ENCODE measurements at places on chromosomes 13 and 19.

DNA sequence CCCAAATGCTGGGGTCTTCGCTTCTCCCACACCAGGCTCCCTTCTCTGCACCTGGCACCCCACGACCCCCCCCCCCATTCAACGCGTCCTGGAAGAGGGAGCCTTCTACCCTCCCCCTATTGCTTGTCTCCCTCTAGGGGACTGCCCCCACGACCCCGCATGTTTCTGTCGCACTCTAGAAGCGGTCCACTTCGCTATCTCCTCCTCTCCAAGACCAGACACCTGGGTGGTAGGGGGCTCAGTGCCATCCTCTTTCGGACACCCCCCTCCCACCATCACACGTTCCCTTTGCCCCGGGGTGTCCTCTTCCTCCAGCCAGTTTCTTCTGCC lies 1.5 kb downstream of the TGFB1 start:
- DNase-seq, result no peak

GRCh38 chr13:71359641-71360040 lies 507.4 kb downstream of the DACH1 start:
- no peak for DNase-seq

DNA sequence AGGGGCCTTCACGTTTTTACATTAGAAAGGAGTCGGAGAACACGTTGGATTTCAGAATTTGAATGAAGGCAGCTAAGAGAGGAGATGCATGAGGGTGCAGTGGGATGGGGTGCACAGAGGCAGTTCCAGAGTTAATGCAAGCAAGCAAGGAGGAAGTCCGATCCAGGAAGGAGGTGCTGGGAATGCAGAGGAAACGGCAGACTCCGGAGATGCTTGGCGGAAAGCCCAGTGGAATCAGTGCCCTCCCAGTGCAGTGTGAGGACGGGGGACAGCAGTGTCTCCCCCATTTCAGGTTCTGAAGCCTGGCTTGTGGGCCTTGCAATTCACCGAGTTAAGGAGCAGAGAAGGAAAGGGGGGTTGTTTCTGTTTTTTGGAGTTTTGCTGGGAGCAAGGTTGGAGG lies 100.4 kb downstream of the COL4A2 start:
- DNase-seq, result no peak

- DNase-seq, result no peak
These were observed 55.9 kb downstream of the SACS start for GRCh38 chr13:23377579-23377978.

DNA sequence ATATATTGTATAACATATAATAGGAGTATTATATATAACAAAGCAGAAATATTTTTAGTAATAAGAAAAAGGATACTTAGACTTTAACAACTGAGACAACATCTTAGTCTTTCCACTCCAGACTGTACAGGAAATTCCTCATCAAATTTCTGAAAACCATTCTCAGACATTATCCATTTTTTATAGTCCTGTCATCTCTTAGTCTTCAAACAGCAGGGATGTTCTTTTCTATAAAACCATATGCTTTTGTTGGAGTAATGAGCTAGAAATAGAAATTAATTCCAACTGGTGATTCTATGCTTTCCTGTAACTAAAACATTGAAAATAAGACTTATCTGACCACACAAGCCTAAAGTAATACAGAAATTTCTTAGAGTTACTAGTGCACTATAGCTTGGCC lies 82.2 kb upstream of the CSNK1A1L start:
- DNase-seq, result no peak

- no peak for DNase-seq
These were observed 34.7 kb upstream of the CASP14 start for GRCh38 chr19:15014579-15014978.

All from mesothelial cell of epicardium (in vitro differentiated cells).